Activated CD8-positive, alpha-beta memory T cell treated with anti-CD3 and anti-CD28 coated beads, Interleukin-2, amount 10 ng/mL, durations not matched to agents 7 days and 5 days (primary cell): ENCODE measurements at places on chromosomes 7 and 10.

DNA sequence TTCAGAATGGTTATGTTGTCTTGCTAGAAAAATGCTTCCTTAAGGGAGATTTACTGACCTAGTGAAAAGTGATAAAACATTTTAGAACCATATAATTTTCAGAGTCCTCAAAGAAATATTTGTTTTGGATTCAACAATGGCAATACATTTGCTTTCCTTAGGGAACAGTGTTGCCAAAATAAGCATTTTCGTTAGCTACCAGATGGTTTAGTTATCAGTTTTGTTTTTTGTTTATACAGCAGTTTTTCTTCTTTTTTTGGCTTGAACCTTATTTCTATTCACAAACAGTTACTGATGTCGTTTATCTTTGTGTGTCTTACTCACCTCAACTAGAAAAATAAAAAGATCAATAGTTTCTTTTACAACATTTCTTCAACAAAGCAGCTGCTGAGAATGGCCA is 48.6 kb downstream of the EXOC4 start:
- no peak for DNase-seq

DNA sequence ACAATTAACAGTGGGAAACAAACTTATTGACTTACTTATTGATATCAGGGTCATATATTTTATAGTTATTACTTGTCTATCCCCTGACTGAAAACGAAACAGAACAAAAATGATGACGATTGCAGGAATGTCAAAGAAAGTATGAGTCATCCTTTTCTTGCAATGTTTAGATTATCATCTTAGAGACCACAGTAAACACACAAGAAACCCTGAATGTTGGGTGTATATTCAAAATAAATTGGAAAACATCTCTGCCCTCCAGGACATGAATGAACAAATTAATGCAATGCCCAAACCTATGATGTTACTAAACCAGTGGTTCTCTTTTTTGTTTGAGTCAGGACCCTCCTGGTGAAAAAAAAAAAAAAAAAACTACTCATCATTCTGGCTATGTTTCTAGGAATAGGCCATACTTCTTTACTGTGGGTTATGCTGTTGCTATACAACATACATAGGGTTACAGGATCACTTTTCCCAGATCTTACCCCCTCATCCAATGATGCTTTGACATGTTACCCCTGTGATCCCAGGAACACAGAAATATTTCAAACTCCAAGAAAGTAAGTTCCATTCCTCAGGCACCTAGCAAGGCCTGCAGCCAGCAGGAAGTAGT is 623.4 kb upstream of the IGFBP3 start:
- no peak for DNase-seq

GRCh38 chr10:22712956-22713852 is 1.2 kb downstream of the PIP4K2A start:
- DNase-seq = peak; percentile 56

GRCh38 chr7:144090667-144091066 is 4.6 kb downstream of the OR2A12 start:
- no peak for DNase-seq

GRCh38 chr10:78254013-78254412 is 220.3 kb downstream of the RPS24 start:
- DNase-seq = no peak

DNA sequence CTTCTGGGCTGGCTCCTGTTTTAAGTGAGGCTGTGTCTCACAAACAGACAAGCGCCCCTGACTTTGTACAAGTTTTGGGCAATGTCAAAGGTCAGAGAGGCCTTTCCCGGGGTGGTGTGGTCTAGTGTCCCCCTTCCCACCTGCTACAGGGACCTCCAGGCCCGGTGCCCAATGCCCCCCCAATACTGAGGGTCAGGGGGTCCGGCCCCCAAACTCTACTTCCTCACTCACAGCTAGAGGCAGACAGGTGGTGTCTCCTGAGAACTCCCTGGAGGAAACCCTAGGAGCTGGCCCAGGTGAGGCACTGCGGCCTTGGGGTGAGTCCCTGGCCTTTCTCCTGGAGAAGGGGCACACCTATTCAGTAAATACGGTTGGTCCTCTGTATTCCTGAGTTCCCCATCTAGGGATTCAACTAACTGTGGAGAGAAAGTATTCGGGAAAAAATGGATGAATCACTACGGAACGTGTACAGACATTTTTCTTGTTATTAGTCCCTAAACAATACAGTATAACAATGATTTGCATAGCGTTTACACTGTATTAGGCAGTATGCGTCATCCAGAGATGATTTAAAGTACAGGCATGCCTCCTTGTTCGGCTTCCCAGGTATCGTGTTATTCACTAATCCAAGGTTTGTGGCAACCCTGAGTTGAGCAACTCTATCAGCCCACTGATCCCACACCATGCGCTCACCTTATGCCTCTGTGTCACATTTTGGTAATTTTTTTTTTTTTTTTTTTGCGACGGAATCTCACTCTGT is 308.1 kb downstream of the WDR37 start:
- DNase-seq = peak; percentile 8

DNA sequence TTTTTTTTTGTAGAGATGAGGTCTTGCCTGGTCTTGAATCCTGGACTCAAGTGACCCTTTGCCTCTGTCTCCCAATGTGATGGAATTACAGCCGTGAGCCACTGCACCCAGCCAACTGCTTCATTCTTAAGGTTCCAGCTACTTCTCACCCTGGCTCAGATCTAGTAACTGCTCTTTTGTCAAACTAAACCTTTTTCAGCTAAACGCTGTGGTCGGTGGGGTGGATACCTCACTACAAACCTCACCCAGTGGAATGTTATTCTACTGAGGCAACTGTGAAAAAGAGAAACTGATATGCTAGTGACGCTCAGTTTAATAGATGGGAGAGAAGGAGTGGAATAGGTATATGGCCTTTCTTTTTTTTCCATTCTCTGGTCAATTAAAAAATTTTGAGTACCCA is 1.7 kb upstream of the MRLN start:
- DNase-seq = no peak

- DNase-seq = no peak
Measured at GRCh38 chr10:14645239-14645960, 129.3 kb downstream of the FAM107B start.

GRCh38 chr7:142797391-142798377 is 26.9 kb downstream of the PRSS2 start:
- DNase-seq = no peak

- DNase-seq = peak; percentile 27
Measured at GRCh38 chr10:131816157-131816775, 84.5 kb upstream of the PPP2R2D start.

- DNase-seq = no peak
Measured at GRCh38 chr10:31152421-31153135, 120.9 kb upstream of the ZNF438 start.

DNA sequence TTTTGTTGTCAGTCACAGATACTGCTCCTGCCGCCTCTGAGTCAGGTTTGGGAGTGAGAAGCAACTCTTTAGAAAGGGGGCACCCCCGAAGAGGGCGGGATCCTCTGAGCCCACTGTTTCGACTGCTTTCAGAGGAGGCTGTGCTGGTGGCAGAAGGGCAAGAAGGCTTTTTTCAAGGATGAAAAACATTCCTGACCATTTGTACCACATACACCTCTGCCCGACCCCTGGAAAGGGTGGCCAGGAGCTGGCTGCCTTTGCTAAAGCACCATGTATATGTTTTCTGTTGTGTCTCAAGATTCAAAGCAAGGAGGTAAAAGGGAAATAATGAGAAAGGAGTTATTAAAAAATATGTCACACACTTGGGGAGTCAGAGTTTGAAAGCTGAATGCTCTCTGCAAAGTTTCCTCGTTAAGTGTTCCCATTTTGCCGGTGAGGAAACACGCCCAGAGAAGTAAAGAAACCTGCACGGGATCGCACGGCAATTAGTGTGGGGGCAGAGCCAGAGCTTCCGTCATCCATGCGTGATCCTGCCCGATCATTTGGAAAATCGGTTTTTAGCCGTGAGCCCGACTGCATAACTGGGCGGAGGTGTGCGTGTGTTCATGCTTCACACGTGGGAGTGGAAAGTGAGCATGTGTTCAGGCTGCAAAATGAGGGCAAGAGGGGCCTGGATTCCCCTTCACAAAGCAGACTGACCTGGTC is 163.2 kb downstream of the ADAM12 start:
- no peak for DNase-seq

- no peak for DNase-seq
Measured at GRCh38 chr10:88089498-88089897, 226.1 kb downstream of the PTEN start.

DNA sequence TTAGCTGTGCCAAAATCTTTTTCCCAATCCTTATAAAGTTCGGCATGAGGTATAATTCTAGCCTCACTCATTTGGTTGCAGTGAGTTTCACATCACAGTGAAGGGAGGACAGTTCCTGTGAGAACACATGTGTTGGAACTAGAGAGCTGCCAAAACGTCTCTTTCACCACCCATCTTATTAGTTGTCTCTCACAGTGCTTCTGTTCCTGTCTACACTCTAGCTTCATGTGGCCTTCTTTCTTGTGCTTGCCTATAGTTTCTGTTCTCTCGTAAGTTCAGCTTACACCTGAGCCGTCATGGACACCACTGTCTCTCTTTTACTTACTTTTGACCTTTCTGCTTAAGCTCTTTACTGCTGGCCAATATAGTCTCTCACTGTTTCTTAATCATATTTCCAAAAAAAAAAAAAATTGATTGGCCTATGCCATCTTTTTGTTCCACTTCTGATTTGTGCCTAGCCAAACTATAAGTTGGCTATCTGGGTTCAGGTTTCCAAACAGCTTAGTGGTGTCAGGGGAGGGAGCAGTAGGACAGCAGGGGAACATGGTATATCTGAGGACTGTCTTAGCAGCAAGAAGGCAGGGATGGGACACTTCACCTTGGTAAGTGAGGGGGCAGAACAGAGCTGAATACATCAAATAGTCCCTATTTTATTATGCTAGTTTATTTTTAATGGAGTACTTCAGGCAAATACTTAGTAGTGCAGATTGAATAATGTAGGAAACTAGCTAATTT is 38.0 kb downstream of the ZNRF2 start:
- DNase-seq = peak; percentile 45

- no peak for DNase-seq
Measured at GRCh38 chr7:142760071-142760642, 10.6 kb upstream of the PRSS2 start.
